ENCODE measurements at places on chromosomes 1 and 21.

DNA sequence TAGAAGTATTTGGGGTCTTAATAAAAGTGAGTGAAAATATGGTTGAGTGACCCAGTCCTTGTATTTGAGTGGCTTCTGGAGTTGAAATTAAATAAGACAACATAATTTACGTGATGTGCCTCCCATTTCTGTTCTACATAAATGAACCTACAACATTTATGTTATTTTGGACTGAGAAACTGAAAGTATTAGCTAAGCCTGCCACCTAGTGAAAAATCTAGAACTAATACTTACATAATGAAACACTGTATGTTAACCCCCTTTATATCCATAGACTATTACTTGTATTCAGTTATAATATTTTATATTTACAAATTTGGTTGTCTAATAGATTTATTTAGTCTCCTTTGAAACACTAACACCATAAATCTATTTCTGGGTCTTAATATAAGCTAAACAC is 298.9 kb downstream of the KCNT2 start:
- peak; percentile 59 for DNase-seq

DNA sequence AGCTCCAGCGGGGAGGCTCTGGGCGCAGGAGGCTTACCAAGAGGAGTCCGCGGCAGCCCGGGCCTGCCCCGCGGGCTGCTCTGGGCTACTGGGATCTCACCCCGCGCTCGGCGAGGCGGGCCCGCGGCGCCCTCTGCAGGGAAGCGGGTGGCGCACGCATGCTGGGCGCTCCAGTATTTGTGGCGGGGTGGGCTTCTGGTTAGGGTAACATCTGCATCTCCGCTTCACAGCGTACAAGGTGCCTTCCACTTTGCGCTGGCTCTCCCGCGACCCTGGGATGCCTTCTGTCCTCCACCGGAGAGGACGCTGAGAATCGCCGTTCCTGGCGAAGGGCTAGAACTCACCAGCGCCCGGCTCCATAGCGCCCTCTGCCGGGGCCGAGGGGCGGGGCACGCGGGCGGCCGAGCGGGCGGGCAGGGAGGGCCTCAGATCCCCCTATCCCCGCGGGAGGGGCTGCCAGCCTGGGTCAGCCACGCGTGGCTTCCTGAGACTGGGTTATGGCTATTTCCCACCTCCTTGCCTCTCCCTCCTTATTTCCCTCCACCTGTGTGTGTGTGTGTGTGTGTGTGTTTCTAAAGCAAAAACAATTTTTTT is 46.6 kb upstream of the CTBS start:
- DNase-seq: peak; percentile 82

GRCh38 chr21:33293811-33294216 is 27.6 kb downstream of the IL10RB start:
- DNase-seq: no peak

GRCh38 chr1:25991937-25992688 is 5.8 kb downstream of the PAFAH2 start:
- DNase-seq: no peak

DNA sequence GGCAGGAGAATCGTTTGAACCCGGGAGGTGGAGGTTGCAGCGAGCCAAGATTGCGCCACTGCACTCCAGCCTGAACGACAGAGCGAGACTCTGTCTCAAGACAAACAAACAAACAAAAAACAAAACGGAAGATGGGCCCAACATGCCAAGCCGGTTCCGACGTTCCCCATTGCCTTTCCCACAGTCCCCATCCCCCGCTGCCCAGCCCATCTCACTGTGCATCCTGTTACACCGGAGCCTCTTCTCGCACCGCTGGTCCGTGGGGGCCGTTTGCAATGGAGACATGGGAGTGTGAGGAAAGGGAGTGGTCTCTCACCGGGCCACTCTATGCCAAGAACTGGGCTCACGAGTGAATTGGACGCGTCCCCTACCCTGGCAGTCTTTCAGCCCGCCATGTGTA is 1.3 kb upstream of the CFAP74 start:
- no peak for DNase-seq

Data from astrocyte of the spinal cord (primary cell).